ENCODE measurements at places on chromosomes 12 and 14. TPM values are rescaled to one million over a fixed set of nuclear protein-coding genes. Genes with fewer than 3 reads are reported as not detected.

The GPR132 gene
- 44.2 TPM for total RNA-seq

The DHRS2 gene
- 0.44 TPM for total RNA-seq

The FLVCR2 gene
- total RNA-seq: 1.1 TPM

The SCN8A gene
- total RNA-seq: 0.52 TPM

The IGF1 gene
- total RNA-seq: 0.10 TPM

The TPH2 gene
- not detected for total RNA-seq

The SLC6A12 gene
- not detected for total RNA-seq

The ADIPOR2 gene
- 47.7 TPM for total RNA-seq

The CACNA2D4 gene
- 16.4 TPM for total RNA-seq

The PLEKHG3 gene
- 39.5 TPM for total RNA-seq

The IKZF4 gene
- total RNA-seq: 17.4 TPM

The CCDC88C gene
- total RNA-seq: 187 TPM

The CLEC4D gene
- total RNA-seq: not detected

The DENND5B gene
- 0.15 TPM for total RNA-seq

The ANKS1B gene
- total RNA-seq: 0.25 TPM

The PLEKHG7 gene
- total RNA-seq: not detected

The HOXC4 gene
- total RNA-seq: not detected

The LIN7A gene
- not detected for total RNA-seq

The LGALS3 gene
- 39.1 TPM for total RNA-seq

The MIP gene
- not detected for total RNA-seq

The SLC41A2 gene
- total RNA-seq: 2.1 TPM

The GPRC5D gene
- 0.67 TPM for total RNA-seq

The LEMD3 gene
- 28.5 TPM for total RNA-seq

The KCNC2 gene
- not detected for total RNA-seq

The KRT6C gene
- not detected for total RNA-seq

The ARL6IP4 gene
- total RNA-seq: 160 TPM

The SRRM4 gene
- total RNA-seq: not detected

The SELPLG gene
- 214 TPM for total RNA-seq

The SYT1 gene
- not detected for total RNA-seq

The INSM2 gene
- total RNA-seq: not detected

The TRIM9 gene
- 0.30 TPM for total RNA-seq

The OR6C2 gene
- not detected for total RNA-seq

The VWF gene
- total RNA-seq: not detected

The BDKRB1 gene
- total RNA-seq: not detected

The ZNF605 gene
- total RNA-seq: 12.4 TPM

The NOVA1 gene
- total RNA-seq: not detected

The VRTN gene
- total RNA-seq: not detected

The CLEC4C gene
- total RNA-seq: not detected

The LRRIQ1 gene
- total RNA-seq: not detected

The OVCH1 gene
- not detected for total RNA-seq

The POTEG gene
- not detected for total RNA-seq

The SSTR1 gene
- not detected for total RNA-seq

The SUOX gene
- 3.5 TPM for total RNA-seq

The KLRF1 gene
- total RNA-seq: 0.19 TPM
